ENCODE measurements at places on chromosomes 1 and 21.

DNA sequence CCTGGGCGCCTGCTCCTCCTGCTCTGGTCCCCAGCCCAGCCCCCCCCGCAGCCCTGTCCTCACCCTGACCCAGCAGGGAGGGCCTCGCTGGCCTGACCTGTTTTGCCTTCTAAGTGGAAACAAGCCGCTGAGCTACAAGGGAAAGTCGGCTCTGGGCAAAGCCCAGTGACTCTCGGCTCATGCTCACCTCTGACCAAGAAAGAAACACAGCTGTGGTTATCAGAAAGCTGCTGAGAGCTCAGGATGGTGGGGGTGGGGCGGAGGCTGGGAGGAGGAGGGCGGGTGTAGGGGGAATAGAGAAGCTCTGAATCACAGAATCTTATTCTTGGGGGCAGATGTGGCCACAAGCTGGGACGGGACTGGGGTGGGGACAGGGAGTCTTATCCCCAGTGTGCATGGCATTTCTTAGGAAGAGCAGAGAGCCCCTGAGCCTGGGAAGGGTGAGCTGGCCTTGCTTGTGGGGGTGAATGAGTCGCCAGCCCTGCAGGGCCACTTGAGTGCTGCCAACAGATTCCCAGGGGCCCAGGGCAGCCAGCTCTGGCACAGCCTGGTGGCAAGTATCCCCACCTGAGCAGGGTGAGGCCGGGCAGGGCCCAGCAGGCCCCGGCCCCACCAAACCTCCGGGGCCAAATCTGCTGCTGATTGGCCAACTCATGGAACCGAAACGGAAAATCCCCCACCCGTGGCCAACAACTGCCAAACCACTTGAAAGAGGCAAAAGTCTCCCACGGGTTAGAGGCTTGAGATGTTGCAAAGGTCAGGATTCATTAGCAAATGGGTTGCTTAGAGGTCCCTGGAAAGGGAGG, 120.6 kb downstream of the SPSB1 start:
- H3K4me3 ChIP-seq: no peak overlapping the region
- peaks cover 24% of the 10 kb centered on the region for H3K4me1 ChIP-seq
- peaks cover 16% of the 10 kb centered on the region for H3K27me3 ChIP-seq
- no peaks in the 10 kb centered on the region for H3K36me3 ChIP-seq
- peak; percentile 96 for DNase-seq
- H3K27ac ChIP-seq: peak overlapping the region; percentile 92

DNA sequence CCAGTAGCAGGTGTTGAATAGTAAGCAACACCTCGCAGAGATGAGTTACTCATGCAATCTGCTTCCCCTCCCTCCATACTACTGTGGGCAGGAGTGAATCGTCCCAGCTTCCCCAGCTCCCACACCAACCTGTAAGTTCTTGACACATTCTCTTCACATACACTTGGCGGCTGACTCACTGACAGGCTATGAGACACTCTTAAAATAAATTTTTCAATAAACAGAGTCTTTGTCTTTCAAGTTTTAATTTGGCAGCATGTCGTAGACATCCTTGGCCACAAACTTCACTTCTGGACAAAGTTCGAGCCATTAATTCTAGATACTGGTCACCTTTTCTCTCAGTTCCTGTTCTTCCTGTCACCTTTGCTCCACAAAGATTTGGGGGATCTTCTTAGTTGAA, 290.7 kb downstream of the TM2D1 start:
- H3K27me3 ChIP-seq: no peaks in the 10 kb centered on the region
- H3K4me1 ChIP-seq: no peaks in the 10 kb centered on the region
- DNase-seq: no peak
- no peak overlapping the region for H3K4me3 ChIP-seq

- H3K4me1 ChIP-seq: no peaks in the 10 kb centered on the region
- no peak overlapping the region for H3K4me3 ChIP-seq
- H3K27ac ChIP-seq: no peak overlapping the region
- DNase-seq: no peak
Observed at GRCh38 chr1:159430985-159431384, 1.0 kb upstream of the OR10J4 start.

- peaks cover 2% of the 10 kb centered on the region for H3K4me1 ChIP-seq
- peak; percentile 64 for DNase-seq
- H3K27ac ChIP-seq: peak overlapping the region; percentile 14
- H3K36me3 ChIP-seq: no peaks in the 10 kb centered on the region
- no peaks in the 10 kb centered on the region for H3K27me3 ChIP-seq
Observed at GRCh38 chr1:23019863-23020625, 776 bp downstream of the KDM1A start.

GRCh38 chr21:44010429-44010828, 1.7 kb upstream of the TRAPPC10 start:
- H3K36me3 ChIP-seq: no peaks in the 10 kb centered on the region
- H3K4me3 ChIP-seq: no peak overlapping the region
- no peak for DNase-seq
- H3K27ac ChIP-seq: peak overlapping the region; percentile 93
- H3K4me1 ChIP-seq: peaks cover 21% of the 10 kb centered on the region

Measured in mesenchymal stem cell (in vitro differentiated cells and primary cell).